Epithelial cell of prostate (primary cell): ENCODE measurements at places on chromosomes 3 and 15.

- DNase-seq, result no peak
Measured at GRCh38 chr3:139107424-139108252, 62.9 kb upstream of the PRR23C start.

DNA sequence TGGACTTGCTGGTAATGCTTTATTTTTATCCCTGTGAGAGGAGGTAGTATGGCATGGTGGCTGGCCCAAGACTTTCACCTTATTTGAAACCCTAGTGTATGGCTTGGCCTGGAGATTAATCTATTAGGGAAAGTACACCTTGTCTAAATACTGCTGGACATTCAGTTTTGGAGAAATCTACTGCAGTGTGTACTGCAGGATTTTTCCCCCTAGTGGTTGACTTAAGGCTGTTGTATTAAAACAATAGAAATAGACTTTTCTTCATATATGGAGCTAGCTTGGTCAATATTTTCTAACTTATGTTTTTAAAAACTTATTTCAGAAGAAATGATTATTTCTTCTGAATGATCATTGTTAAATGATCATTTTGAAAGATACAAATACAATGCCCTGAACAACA is 13.9 kb upstream of the SLITRK3 start:
- no peak for DNase-seq

GRCh38 chr3:133230195-133230594 is 169.7 kb upstream of the BFSP2 start:
- no peak for DNase-seq

DNA sequence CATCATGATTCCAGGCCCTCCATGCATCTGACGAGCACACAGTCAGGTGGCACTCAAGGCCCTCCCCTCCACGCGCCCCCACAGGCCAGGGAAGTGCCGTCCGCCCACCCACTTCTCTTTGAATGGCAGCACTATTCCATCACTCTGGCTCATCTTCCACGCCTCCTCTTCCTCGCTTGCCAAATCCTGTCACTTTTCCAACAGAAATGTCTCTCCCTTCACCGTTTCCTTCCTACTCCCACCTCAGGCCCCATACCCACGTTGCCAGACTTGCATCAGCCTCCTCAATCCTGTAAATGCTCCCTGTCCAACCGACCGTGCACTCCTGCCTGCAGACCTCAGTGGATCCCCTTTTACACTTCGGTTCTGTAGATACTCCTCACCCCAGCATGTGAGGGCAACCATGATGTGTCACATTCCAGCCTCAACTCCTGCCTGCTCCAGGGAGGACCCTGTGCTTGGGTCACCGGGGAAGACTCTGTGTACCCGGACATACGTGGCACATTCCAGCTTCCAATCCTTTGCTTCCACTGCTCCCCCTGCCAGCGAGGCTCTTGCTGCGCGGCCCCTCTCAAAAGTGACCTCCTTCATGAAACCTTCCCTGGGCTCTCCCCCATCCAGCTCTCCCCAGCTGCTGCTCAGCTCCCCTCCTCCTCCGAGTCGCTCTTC is 29.6 kb downstream of the ADCY5 start:
- no peak for DNase-seq

DNA sequence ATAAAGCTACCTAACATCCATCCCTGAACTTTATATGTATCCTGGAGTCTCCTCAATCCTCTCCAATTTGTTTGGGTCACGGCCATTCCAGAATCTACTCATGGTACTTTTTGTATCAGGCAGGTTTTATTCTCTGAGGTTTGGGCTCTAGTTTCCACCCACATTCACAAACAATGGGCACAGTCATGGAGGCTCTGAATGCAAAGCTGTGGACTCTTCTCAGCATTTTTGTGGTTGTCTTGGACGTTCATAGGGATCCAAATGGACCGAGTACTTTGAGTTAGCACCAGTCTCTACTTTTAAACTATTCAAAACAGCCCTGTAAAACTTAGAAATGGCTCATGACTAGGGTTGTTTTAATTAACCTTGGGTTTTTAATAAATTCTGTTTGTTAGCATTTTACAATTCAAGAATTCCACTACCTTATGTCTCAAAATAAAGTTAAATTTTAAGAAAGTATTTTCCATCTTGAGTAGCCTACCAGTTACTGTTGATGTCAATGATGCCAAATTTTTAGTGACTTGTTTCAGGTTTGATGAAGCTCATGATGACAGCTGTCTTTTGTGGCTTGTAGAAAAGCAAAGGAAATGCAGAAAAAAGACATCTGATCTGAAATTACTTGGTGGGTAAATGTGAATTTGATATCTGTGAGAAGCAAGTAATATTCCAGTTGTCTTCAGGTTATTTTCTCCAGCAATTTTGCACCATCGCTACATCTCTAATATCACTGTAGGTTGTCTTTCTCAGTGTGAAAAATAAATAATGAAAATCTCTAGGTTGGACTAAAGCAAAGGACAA is 275.7 kb upstream of the THBS1 start:
- no peak for DNase-seq

GRCh38 chr3:170483485-170484262 is 65.0 kb downstream of the CLDN11 start:
- no peak for DNase-seq

DNA sequence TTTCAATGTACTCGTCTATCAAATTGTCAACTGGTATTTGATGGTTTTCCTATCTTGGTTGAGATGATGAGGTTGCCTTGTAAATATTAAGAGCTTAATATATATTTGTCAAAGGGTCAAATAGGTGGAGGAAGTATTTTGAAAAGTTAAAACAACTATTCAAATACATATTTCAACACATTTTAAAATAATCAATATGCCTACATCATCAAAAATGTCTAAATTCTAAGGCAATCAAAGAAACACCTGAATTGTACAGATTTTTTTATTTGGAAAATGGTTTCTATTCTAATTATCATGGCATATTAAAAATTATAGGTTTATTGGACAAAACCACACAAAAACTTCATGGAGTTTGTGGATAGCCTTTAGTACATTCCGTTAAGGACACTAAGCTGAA is 461.4 kb upstream of the ONECUT1 start:
- DNase-seq, result no peak

- DNase-seq, result no peak
Measured at GRCh38 chr15:96348112-96349027, 17.9 kb downstream of the NR2F2 start.

GRCh38 chr3:160678292-160678842 is 1.4 kb downstream of the ARL14 start:
- DNase-seq, result no peak

GRCh38 chr3:190077395-190078045 is 43.2 kb downstream of the P3H2 start:
- no peak for DNase-seq

- DNase-seq, result no peak
Measured at GRCh38 chr3:140597792-140598191, 80.1 kb upstream of the TRIM42 start.

- DNase-seq, result no peak
Measured at GRCh38 chr15:95192923-95193322, 961.6 kb downstream of the MCTP2 start.

- no peak for DNase-seq
Measured at GRCh38 chr3:184812662-184813042, 686 bp downstream of the VPS8 start.

DNA sequence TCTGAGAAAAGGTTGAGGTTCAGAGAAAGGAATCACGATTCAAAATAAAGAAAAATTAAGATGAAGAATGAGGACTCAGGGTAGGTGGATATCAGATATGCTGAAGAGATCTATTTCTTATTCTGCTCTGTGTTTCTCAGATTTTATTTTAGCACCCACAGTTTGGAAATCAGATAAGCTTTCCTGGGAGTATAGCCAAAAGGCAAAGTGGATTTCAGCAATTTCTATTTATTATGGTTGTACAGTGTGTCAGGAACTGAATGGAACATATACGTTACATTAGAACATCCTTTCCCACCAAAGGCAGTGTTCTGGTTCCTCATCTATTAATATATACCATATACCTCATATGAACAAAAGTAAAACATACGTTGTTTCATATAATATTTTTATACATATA is 18.9 kb downstream of the PEX5L start:
- DNase-seq, result no peak

DNA sequence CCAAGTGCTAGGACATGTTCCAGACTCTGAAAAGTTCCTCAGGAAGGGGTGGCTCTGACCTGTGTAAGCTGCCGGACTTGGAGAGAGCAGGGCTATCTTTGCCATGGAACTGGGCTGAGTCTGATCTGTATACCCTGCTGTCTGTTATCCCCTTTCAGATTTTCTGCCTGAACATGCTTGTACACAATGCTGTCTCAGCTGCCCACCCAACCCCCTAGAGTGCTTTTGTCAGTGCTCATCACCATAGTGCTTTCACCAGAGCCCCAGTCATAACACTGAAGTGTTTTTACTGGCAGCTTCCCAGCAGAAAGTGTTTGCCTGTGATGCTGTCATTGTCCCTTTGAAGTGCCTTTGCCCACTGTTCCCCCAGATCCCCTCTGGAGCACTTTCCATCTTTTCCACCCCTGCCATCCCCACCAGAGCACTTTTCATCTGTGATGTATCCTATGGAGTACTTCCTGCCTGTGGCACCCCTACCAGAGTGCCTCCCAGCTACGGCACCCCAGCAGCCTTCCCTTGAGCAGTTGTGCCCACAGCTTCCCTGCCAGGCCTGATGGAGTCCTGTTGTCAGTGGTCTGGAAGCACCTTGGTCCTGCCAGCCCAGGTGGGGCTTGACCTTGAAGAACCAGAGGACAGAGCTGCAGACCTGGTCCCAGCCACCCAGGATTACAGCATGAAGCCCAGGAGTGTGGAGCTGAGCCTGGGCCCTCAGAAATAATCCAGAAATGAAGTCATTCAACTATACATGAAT is 397.7 kb downstream of the DIPK2A start:
- no peak for DNase-seq

DNA sequence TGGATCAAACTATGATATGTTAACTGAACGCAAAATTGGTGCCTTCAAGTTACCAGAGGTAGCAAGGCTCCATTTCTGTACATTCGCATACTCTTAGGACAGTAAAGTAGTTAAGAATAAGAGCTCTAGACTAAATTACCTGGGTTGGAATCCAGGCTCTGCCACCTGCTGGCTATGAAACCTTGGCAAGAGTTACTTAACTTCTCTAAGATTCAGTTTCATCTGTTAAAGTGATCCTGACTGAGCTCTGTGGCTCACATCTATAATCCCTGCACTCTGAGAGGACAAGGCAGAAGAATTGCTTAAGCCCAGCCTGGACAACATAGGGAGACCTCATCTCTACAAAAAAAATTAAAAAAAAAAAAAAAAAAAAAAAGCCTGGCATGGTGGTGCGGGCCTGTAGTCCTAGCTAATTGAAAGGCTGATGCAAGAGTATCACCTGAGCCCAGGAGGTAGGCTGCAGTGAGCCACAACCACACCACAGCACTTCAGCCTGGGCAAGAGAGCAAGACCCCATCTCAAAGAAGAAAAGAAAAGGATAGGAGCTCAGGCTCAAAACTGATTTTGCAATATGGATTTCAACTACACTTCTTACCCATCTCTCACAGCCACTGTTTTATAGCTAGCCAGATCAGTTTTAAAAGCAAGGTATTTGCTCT is 21.3 kb downstream of the GSK3B start:
- DNase-seq, result no peak

- no peak for DNase-seq
Measured at GRCh38 chr3:175489406-175489805, 630.3 kb downstream of the NAALADL2 start.

- DNase-seq, result no peak
Measured at GRCh38 chr3:179526989-179527391, 35.7 kb upstream of the ACTL6A start.

GRCh38 chr15:93913310-93913709 is 318.1 kb upstream of the MCTP2 start:
- no peak for DNase-seq

GRCh38 chr15:67828278-67828968 is 3.1 kb downstream of the SKOR1 start:
- no peak for DNase-seq

DNA sequence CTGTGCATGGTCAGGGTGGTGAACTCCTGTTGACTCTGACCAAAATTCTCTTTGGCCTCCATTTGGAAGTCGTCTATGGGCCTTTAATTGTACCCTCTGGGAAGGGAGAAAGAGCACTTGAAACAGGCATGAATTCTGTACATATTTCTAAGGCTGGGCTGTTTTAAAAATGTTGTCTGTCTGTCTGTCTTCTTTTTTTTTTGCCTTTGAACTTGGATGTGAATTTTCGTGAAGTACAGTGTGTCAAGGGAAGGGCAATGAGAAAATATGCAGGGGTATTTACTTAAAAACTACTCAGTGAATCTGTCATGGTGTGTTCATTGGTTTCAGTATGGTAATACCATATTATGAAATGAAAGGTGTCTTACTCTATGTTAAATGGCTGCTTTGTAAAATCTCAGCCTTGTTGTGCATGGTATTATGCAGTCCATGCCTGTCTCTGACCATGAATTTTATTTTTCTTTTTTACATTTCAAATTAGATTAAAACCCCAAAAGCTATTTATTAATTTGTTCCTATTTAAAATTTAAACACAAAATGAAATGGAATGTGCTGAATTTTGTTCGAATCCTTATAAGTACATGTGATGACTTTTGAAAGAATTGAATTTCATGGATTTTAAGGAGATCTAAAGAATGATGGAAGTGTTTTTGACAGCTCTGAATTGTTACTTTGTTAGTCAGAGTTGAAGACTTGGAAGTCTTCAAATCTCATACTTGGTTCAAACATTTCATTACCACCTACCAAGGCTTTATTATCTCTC is 51.1 kb downstream of the RARB start:
- DNase-seq, result no peak

DNA sequence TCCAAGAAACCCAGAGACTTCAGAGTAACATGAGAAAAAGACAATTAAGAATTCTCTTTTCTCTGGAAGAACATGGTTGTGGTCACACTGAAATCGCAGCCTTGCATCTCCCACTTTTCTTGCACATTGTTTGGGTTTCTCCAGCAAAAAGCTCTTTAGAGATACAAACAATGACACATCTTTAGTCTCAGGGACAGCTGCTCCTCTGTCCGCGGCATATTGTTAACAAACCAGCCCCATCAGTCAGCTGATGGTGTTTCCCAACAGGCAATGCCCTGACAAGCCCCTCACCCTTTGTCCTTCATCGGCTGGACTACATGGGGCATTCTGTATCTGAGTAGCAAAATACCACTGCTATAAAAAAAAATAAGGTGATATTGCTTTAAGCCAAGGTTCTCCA is 53.4 kb downstream of the UMPS start:
- DNase-seq, result no peak

- no peak for DNase-seq
Measured at GRCh38 chr15:48967336-48967735, 3.6 kb upstream of the SHC4 start.
